ENCODE measurements at places on chromosomes 7 and 10.

- no peak for DNase-seq
Observed at GRCh38 chr7:27899601-27900000, 159.6 kb downstream of the TAX1BP1 start.

- no peak for DNase-seq
Observed at GRCh38 chr10:28202941-28203352, 99.9 kb downstream of the MPP7 start.

- no peak for DNase-seq
Observed at GRCh38 chr10:132586739-132587138, 49.2 kb downstream of the INPP5A start.

DNA sequence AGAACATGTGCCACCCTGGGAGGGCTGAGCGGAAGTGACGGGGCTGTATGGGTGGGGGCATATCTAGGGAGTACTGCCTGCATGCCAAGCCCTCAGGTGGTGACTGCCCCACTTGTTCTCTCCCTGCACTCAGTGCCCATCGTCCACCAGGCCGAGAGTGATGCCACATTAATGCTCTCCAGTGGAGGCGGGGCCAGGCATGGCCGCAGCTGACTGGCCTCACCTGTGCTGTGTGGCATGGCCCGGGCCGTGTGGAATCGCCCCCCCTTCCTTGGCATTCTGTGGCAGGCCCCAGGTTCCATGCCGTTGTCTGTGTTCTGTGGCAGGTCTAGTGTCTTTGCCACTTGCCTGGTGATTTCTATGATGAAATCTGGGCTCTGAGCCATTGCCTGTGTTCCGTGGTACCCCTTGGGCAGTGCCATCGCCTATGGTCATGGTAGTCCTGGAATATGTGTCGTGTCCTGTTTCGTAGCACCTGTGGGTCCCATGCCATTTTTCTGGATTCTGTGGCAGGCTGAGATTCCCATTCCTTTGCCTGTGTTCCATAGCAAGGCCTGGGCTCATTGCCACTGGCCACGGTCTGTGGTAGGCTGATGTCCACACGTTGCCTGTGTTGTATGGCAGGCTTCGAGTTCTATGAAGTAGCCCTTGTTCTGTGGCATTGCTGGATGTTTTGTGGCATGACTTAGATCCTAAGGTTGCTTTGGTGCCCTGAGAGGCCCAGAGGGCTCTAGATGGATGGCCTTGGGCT, 8.9 kb downstream of the FLNC start:
- DNase-seq, result no peak

DNA sequence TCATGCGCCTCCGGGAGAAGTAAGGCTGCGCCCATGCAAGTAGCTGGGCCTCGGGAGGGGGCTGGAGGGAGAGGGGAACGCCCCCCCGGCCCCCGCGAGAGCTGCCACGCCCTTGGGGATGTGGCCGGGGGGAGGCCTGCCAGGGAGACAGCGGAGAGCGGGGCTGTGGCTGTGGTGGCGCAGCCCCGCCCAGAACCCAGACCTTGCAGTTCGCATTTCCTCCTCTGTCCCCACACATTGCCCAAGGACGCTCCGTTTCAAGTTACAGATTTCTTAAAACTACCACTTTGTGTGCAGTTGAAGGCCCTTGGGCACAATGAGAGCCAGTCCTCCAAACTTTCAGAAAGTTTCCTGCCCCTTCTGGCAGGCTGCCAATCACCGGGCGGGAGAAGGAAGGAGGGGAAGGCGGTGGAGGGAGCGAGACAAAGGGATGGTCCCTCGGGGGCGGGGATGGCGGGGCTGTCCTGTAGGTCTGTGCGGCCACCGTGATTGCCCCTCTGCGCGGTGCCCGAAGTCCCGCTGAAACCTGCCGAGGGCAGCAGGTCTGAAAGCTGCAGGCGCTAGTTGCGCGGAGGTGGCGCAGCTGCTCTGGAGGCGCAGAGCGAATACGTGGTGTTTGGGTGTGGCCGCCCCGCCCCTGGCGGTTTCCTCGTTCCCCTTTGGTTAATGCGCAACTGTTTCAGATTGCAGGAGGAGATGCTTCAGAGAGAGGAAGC, 2.1 kb downstream of the VIM start:
- peak; percentile 69 for DNase-seq

GRCh38 chr10:84820120-84820519, 491.7 kb downstream of the CCSER2 start:
- no peak for DNase-seq

- DNase-seq, result no peak
Observed at GRCh38 chr7:10312942-10313341, 660.7 kb upstream of the PHF14 start.

GRCh38 chr7:24591152-24591551, 17.9 kb downstream of the PALS2 start:
- no peak for DNase-seq

- no peak for DNase-seq
Observed at GRCh38 chr7:31785101-31785500, 98.1 kb downstream of the PPP1R17 start.

DNA sequence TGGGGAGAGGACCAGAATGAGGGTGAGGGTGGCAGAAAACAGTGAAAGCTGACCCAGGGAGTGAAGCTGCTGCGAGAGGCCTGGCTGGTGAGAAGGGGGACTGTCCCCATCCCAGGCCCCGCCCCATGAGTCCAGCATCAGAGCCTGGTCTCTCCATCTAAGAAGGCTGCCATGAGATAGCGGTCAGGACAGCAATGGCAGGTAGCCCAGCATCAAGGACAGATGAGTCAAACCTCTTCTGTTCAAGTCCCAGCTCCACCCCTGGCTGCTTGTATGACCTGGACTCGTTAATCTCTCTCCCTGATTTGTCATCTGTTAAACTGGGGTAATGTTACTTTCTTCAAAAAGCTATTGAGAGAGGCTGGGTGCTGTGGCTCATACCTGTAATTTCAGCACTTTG, 22.2 kb downstream of the GPNMB start:
- no peak for DNase-seq

DNA sequence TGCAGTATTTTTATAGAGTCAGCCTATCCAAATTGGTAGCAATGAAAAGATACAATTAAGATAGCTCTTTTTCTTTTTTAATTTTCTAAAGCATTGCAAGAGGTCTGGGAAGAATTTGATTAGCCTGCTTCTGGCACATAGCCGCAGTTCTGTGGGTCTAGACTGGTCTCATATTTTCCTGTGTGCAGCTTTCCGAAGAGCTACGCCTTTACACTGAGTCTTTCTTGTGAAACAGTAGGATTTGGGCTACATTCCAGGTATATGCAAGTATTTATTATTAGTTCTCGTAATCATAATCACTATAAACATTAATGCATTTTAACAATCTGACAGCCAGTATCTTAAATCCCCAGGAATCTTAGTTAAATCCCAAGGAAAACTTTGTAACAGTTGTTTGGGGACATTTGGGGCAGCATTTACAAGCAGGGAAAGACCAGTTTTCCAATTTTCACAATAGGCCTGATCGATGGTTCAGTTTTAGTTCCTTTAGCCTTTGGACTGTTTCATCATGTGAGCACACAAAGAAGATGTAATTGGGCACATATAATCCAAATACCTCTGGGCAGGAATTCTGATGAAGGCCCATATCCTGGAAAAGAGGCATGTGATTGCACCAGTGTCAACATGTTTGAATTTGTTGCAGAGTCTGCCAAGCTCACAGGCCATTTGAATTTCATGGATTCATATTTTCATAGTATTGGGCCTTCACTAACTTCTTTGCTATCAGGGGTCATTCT, 287.3 kb downstream of the INHBA start:
- DNase-seq, result no peak

DNA sequence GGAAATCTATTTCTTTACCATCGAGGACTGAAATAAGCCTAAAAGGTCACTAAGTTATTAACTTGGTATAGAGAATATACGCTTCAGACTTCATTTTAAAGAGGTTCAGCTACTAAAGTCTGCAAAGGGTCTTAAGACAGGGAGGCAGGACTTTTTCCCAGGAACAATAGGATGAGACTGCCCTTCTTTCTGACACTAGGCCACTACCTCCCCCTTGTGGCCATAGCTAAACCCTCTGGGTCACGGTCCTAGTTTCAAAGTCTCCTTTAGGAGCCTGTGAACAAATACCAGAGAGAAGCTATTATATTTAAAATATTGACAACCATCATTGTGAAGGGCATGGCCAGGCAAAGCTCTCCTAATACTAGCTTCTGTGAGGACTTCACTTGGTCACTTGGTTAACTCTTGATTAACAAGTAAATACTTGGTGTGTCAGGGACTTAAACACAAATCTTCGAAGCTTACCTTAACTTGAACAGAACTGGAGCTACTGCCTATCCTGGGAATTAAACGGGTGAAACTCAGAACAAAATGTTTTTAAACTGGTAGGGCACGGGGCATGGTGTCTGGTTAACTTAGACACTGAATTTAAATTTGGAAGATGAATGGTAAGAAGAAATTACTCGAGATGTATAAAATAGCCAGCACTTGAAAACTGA, 75.6 kb downstream of the CCDC6 start:
- DNase-seq, result no peak

GRCh38 chr7:106273009-106273668, 11.6 kb downstream of the NAMPT start:
- DNase-seq, result no peak

- DNase-seq, result no peak
Observed at GRCh38 chr10:122044045-122044661, 55.2 kb downstream of the TACC2 start.

GRCh38 chr10:13891128-13892000, 304.6 kb downstream of the PRPF18 start:
- DNase-seq, result no peak

GRCh38 chr7:105002-105401, 87.4 kb upstream of the FAM20C start:
- no peak for DNase-seq

DNA sequence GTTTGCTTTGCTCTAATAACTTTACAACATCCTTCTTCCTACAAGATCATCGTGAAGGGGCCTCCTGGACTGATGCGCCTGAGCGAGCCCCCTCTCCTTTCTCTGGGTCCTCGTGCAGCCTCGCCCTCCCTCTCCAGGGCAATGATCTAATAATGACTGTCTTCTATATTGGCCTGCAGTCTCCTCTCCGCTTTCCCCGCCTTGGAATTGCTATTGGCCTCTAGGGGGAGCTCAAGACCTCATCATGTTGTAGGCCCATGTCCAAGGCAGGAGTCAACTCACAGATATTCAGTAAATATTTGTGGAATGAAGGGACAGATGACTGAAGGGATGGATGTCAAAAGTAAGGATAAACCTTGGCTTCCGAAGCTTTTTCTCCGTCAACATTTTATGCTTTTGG, 1180.3 kb downstream of the TYW1 start:
- DNase-seq, result no peak

- DNase-seq, result no peak
Observed at GRCh38 chr10:18860631-18861240, 187.9 kb upstream of the MALRD1 start.

GRCh38 chr7:137873524-137873923, 26.8 kb upstream of the DGKI start:
- DNase-seq, result no peak

- DNase-seq, result no peak
Observed at GRCh38 chr7:151047976-151048815, at the start of gene ASIC3. Gene ASIC3 (plus strand): TSS chr7:151048531. CDS start chr7:151048886, 355 bp downstream.

- no peak for DNase-seq
Observed at GRCh38 chr7:135076882-135077281, 71.0 kb upstream of the TMEM140 start.

DNA sequence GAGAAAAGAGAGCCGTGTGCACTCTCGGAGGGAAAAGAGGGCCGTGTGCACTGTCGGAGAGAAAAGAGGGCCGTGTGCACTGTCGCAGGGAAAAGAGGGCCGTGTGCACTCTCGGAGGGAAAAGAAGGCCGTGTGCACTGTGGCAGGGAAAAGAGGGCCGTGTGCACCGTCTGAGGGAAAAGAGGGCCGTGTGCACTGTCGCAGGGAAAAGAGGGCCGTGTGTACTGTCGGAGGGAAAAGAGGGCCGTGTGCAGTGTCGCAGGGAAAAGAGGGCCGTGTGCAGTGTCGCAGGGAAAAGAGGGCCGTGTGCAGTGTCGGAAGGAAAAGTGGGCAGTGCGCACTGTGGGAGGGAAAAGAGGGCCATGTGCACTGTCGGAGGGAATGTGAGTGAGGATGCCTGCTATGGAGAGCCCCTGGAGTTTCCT, 188.7 kb downstream of the DNAJB6 start:
- no peak for DNase-seq

DNA sequence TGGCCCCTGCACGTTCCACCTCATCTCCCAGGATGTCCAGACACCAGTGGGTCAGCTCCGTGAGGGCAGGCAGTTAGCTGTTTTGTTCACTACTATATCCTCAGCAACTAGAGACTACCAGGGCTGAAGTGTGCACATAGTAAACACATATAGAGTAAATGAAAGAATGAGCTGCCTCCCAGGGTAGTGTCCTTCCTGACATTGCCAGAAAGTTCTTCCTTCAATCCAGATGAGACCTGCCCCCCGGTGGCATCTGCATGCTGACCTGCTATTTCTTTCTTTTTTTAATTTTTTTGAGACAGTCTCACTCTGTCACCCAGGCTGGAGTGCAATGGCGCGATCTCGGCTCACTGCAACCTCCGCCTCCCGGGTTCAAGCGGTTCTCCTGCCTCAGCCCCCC, 14.0 kb upstream of the ARPC1A start:
- no peak for DNase-seq

DNA sequence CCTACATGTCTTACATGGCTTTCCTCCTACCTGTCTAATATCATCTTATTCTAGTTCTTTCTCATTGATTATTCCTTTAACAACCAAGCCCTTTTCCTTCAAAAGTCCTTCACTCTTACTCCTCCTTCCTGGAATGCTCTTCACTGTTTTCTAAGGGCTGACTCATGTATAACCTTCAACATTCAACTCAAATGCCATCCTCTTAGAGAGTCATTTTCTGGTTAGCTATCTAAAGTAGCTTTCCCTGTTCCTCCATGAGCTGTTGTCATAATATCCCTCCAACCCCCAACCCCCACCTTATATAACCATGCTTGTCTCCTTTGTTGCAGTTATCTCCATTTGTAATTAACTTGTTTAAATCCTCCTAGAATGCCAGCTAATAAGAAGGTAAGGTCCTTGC, 286.8 kb downstream of the ADK start:
- no peak for DNase-seq

- DNase-seq, result no peak
Observed at GRCh38 chr10:6115824-6116350, 27.1 kb downstream of the RBM17 start.

GRCh38 chr10:21689881-21690280, 155.8 kb downstream of the MLLT10 start:
- DNase-seq, result no peak

GRCh38 chr7:108015740-108016139, 12.8 kb upstream of the LAMB1 start:
- no peak for DNase-seq

DNA sequence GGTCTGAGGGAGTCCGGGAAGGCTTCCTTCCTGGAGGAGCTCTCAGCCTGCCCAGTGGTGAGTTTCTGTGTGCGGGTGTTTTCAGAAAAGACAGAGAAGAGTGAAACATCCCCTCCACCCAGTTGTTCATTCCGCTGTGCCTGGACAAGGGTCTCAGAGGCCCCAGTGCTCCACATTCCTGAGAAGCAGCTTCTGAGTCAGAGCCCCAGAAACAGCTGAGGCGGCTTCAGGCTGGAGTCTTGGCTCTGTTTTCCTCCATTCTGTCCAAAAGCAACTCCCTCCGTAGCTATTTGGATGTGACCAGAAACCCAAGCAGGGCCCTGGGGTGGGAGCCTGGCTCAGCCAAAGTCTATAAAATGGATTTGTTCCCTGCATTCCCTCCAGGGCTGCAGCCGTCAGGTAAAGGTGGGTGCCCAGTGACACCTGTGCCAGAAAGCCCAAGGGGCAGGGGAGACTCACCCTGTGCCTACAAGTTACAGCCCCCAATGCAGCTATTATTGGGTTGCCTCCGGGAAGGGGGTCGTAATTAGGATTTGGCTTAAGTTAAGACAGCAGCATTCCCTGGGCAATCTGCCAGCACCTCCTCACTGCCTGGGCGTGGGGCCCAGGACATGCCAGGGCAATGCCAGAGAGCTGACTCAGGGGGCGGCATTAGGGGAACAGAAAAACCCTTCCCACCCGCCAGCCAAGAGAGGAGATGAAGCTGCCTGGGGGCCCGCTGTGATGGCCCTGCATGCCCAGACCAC, 13.1 kb upstream of the CAMK2G start:
- no peak for DNase-seq
